ENCODE measurements at places on chromosomes 12 and 14.

GRCh38 chr12:31478898-31479297 lies 112.0 kb downstream of the DENND5B start:
- DNase-seq = no peak

DNA sequence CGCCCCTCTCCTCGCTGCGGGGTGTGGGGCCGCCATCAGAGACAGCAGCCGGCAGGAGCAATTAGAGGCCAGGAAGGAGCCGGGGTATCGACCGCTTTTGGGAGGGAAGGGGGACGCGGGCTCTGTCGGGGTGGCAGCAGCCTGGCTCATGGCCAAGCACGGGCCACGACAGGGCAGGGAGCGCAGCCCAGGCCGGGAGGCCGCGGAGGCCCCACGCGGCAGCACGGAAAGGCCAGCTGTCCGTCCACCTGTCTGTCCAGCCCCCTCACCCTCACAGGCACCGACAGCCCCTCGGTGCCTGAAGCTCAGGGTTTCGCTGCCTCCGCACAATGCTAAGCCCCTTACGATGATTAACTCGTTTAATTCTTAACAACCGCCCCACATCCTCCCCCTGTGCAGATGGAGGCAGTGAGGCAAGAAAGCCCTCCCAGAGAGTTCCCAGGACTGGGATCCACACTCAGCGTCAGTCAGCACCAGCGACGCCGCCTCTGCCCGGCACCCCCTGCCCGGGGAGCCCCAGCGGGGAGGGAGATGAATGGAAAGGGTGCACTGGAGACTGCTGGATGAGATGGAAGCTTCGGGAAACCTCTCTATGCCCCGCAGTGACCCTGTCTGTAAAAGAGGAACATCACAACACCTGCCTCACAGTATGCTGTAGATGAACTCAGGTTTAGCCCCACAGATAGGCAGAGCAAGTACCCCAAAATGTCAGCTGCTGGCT lies 23.7 kb downstream of the NCOR2 start:
- DNase-seq = no peak

- DNase-seq = no peak
Observed at GRCh38 chr12:93827669-93828068, 150.5 kb downstream of the CRADD start.

- DNase-seq = no peak
Observed at GRCh38 chr12:68370006-68370590, 37.9 kb upstream of the MDM1 start.

DNA sequence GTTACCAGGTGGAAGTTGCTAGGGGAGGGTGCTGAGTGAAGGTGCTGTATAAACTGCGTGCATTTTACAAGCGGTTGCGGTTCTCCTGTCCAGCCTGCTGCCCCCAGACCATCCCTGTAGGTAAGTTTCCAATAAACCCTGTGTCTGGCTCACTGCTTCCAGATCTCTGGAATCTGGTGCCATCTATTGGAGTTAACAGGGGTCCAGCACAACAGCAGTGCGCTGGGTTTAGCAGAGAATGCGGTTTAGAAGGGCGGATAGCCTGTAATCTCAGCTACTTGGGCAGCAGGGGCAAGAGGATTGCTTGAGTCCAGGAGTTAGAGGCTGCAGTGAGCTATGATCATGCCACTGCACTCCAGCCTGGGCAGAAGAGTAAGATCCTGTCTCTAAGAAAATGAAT lies 4.9 kb downstream of the AACS start:
- DNase-seq = no peak

GRCh38 chr12:105813201-105813600 lies 325.6 kb downstream of the NUAK1 start:
- no peak for DNase-seq

DNA sequence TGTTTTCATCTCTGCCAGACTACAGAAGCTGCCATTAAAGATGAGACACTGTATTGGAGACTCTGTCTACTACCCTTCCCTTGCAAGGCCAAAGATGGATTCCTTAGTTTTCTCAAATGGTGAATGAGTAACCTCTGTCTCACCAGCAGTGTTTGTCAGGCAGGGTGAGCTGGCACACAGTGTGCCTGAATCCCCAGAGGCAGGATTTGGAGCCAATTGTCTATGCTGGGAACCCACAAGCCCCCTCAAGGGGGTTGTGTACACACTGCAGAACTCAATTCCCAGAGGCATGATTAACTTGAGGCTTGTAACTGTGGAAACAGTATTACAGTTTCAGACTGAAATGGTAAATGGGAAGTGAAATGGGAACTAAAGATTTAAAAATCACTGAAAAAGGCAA lies 136.8 kb upstream of the PTPRB start:
- DNase-seq = no peak

DNA sequence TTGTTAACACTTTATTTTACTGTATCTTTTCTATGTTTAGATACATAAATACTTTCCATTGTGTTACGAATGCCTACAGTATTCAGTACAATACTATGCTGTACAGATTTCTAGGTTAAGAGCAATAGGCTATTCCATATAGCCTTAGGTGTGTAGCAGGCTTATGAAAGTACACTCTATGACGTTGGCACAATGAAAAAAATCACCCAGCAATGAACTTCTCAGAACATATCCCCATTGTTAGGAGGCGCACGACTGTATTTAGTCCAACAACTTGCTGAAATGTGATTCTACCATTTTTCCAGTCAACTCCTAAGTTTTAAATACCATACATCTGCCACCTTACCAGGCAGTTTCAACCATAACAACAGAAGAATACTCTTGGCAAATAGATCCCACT lies 1.8 kb downstream of the PARP11 start:
- DNase-seq = no peak

GRCh38 chr14:83887866-83888265 lies 1642.1 kb upstream of the FLRT2 start:
- DNase-seq = no peak

DNA sequence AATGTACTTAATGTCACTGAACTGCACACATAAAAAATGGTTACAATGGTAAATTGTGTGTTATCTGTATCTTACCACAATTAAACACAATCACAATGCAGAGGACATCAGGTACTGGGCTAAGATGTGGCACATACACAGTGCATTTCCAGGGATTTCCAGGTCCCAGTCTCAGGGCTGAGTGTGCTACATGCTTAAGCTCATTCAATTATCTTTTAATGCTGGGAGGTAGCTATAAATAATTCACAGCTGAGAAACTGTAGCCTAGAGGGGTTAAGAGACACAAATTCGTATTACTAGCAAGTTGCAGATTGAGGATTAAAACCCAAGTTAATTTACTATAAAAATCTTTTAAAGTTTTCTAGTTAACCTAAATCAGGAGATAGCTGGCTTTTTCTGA lies 67.1 kb downstream of the CRACR2A start:
- no peak for DNase-seq

DNA sequence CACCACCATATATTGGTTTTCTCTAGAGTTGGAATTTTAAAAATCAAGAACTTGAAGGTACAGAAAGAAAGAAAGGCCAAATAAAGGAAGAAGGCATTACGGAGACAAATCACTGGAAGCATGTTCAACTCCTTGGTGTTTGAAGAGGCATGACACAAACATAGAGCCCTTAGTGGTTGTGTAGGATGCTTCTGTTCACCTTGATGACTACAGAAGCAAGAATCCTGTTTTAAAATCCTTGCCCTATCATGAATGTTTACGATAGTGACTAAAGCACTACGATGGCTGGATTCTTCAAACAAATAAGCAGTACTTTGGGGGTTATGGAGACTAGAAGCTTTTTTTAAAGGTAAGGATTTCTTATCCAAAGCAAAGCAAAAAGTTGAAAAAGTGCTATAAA lies 10.3 kb upstream of the ISM2 start:
- no peak for DNase-seq

- DNase-seq = no peak
Observed at GRCh38 chr12:3833670-3834310, 39.4 kb downstream of the PARP11 start.

DNA sequence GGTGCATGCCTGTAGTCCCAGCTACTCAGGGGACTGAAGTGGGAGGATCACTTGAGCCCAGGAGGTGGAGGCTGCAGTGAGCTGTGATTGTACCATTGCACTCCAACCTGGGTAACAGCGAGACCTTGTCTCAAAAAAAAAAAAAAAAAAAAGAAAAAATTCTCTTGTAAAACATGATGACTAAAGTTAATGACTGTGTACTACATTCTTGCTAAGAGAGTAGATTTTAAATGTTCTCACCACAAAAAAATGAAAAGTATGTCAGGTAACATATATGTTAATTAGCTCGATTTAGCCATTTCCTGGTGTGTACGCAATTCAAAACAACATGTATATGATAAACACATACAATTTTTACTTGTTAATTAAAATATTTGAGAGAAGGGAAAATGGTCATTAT lies 480.7 kb upstream of the RGS6 start:
- DNase-seq = no peak

- no peak for DNase-seq
Observed at GRCh38 chr12:55001198-55001868, 16.8 kb upstream of the TESPA1 start.

GRCh38 chr14:68684466-68685418 lies 108.1 kb downstream of the ZFP36L1 start:
- no peak for DNase-seq

DNA sequence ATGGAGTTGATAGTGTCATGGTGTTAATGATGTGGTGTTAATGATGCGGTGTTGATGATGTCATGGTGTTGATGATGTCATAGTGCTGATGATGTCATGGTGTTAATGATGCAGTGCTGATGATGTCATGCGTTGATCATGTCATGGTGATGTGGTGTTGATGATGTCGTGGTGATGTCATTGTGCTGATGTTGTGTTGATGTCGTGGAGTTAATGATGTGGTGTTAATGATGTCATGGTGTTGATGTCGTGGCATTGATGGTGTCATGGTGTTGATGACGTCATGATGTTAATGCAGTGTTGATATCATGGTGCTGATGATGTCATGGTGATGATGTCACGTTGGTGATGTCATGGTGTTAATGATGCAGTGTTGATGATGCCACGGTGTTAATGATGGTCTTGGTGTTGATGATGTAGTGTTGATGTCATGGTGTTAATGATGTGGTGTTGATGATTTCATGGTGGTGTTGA lies 49.1 kb upstream of the RIMBP2 start:
- no peak for DNase-seq

DNA sequence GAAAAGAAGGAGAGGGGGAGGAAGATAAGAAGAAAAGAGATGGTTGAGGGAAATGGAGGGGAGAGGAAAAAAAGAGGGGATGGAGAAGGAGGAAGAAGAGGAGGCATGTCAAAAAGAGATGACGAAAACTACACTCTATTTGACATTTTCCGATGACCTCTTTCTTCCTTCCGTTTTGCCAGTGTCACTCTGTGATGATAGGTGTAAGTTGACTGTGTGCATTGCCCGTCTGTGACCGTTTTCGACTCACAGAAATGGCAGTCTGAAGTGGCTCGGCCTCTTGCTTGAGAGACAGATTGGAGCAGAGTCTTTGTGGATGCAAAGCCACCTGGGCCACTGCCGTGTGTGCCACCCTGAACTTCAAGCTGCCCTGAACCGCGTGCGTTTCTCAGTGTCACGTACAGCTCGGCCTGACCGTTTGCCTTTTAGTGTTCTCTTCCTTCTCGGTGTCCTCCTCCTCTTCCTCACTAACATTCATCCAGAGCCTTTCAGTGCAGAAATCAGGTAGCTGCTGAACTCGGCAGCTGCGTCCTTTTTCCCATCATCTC lies 32.7 kb downstream of the ELK3 start:
- DNase-seq = no peak

DNA sequence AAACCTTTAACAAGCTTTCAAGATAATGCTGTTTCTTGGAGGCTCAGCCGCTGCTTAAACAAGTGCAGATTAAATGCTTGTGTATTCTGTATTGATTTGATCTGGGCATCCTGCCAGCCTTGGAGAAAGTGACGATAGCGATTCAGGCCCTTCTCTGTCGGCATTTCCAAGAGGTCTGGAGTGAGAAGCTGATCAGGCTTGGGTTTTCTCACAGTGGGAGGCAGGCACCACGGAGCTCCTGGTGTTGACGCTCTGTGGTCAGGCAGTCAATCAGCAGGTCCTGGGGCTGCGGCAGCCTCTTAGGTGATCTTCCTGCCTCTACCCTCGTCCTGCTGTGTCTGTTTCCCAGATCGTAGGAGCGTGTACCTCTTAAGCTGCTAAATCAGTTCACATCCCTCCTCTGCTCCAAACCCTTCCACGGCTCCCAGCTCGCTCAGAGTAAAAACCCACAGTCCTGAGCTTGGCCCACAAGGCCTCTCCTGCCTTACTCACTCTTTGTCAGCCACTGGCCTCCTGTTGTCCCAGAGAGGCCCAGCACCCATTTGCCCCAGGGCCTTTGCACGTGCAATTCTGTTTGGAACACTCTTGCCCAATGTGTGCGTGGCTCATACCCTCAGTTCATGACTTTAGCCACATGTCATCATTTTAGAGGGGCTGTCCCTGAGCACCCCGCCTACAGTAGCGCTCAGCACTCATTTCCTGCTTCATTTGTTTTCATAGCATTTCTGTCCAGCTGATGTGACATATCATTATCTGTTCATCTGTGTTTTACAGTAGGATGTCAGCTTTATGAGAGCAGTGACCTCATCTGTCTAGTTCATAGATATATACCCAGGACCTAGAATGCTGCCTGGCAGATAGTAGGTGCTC lies 155.4 kb downstream of the AACS start:
- no peak for DNase-seq

- DNase-seq = no peak
Observed at GRCh38 chr12:101086490-101087135, 123.4 kb downstream of the SLC5A8 start.

DNA sequence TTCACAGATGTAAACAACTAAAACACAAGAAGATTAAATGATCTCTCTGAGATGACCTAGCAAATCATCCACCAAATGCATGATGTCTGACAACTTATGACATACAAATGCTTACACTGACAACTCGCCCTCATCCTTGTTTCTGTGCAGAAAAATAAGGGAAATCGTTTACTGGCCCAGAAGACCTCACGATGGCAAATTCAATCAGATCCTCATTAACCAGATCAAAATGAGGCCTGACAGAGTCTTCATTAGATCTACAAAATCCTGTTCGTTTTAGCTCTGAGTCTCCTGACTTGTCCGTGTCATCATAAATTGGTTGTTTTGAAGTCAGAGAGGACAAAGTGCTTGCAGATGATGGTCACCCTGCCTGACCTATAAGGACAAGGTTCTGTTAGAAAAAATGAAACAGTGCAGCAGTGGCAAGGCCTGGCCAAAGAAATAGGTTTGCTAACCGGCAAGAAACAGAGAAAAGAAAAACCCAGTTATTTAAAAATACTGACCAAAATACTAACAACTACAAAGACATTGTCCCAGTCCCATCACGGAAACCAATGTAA lies 109.5 kb downstream of the BTG1 start:
- no peak for DNase-seq

- no peak for DNase-seq
Observed at GRCh38 chr12:130799051-130799450, 40.0 kb downstream of the STX2 start.

- DNase-seq = no peak
Observed at GRCh38 chr14:94992046-94992445, 165.3 kb downstream of the DICER1 start.

- no peak for DNase-seq
Observed at GRCh38 chr12:19431407-19432308, 7.6 kb upstream of the AEBP2 start.

- no peak for DNase-seq
Observed at GRCh38 chr12:3791256-3791874, 38.5 kb upstream of the CRACR2A start.
